ENCODE measurements at places on chromosomes 12 and 14.

DNA sequence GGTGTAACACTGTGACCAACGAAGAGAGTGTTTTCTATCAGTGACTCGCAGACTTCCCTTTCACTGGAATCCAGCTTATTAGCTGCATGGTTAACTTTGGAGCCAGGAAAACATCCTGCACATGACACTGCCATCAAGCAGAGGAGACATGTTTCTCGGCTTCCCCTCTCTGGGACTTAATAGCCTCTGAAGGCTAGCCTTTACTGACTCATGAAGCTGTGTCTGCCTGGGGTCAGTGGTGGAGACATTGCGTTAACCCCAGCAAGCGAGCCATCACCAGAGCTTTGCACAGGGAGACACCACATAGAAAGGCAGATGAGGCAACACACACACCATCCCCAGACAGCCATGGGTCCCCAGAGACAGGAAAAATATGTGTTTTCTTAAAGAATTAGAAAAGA is 126.9 kb upstream of the PRICKLE1 start:
- DNase-seq = peak; percentile 62

DNA sequence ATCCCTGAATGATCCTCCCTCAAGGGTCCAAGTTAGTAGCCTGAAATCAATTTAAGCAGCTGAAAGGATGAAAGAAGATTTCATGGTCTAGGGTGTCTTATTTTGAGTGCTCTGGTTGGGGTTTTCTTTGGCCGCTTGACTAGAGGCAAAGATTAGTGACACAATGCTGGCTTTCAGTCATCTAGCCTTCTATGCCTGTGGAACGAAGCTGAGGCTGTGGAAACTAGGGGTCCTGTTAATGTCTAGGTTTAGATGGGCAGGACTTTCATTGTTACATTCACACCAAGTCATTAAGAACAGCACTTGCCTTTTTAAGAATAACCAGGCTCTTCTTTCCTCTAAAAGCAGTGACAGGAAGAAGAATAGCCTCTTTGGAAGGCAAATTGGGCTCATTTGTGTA is 253.8 kb upstream of the E2F7 start:
- no peak for DNase-seq

DNA sequence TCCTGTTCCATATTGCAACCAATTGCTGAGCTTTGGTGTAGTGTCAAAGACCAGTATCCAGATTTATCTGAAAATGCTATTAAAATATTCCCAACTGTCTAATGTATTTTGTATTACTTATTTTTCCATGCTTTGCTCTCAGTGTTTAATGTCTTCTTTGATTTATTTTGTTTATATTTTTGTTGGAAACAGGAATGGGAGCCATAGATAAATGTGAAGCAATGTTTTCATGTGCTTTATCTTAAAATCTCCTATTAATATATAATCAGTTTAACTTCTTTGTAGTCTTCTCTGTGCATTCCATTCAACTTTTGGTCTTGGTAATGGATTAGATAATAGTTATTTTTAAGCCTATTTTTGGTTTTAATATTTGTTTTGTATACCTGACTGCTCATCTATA is 8.8 kb downstream of the RAP1B start:
- no peak for DNase-seq

DNA sequence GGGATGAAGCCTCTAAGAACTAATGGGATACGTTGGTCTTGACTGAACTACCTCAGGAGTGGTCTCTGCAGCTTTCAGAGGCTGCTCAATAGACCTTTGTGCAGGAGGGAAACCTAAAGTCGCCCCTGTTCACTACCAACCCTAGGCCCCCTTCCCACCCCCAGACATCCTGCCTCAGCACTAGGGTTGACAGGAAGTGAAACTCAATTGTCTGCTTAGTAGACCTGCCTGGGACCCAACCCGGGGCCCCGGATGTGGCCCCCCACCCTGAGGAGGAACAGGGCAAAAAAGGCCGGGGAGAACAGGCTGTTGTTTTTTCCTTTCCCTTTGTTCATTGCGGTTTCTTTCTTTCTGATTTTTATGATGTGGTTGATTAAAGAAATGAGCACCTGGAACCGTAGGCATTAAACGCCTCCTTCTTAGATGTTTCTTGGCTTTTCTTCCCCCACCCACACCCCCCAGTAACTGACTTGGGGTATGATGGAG is 1.6 kb upstream of the DGKA start:
- no peak for DNase-seq

- peak; percentile 29 for DNase-seq
Measured at GRCh38 chr12:75196865-75197264, 12.8 kb downstream of the KCNC2 start.

GRCh38 chr12:125402874-125403789 is 337.9 kb downstream of the AACS start:
- peak; percentile 3 for DNase-seq

DNA sequence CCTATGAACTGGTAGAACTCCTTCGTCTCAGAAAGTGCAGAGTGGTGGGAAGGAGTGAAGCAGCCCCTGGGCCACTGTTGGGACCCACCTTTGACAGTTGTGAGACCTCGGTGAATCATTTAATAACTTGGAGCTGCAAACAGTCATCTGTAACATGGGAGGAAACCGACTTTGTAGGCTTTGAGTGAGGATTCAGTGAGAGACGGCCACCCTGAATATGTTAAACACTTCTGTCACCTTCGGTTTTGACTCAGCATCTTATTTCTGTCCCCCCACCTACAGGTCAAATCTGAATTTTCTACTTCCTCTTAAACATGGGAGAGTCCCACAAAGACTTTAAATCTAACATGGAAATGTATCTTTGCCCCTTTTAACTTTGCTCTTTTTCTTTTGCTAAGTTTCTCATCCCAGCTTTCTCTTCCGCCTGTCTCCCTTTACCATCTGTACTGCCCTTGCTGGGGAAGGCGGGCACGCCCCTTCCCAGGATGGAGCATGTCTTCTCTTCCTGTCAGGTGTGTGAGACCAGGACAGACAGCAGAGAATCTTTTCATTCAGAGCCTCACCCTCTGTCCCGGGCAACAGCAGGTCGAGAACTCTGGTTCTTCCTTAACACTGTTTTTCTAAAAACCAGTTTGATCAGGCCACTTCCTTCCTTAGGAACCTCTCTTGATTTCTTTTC is 37.1 kb downstream of the ZC3H14 start:
- no peak for DNase-seq

DNA sequence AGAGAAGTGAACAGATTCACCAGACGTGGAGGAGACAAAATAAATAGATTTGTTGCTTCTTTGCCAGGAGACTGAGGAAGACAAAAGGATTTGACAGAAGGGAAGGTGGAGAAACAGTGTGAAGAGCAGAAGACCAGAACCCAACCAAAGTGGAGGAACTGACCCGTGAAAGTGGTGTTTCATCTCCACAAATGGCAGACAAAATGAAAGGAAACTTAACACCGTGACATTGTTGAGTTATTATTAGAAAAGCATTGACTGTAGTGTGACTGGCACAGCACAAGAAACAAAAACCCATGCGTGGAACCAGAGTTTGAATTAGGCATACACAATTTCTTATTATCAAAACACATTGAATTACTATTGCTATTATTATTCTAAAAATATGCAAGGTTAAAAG is 518.1 kb downstream of the TMEM121 start:
- DNase-seq = no peak

- DNase-seq = no peak
Measured at GRCh38 chr12:89593233-89593632, 67.4 kb upstream of the POC1B start.

GRCh38 chr14:56147986-56148901 is 30.0 kb downstream of the PELI2 start:
- no peak for DNase-seq

GRCh38 chr14:75063013-75063412 is 811 bp downstream of the ACYP1 start:
- no peak for DNase-seq

DNA sequence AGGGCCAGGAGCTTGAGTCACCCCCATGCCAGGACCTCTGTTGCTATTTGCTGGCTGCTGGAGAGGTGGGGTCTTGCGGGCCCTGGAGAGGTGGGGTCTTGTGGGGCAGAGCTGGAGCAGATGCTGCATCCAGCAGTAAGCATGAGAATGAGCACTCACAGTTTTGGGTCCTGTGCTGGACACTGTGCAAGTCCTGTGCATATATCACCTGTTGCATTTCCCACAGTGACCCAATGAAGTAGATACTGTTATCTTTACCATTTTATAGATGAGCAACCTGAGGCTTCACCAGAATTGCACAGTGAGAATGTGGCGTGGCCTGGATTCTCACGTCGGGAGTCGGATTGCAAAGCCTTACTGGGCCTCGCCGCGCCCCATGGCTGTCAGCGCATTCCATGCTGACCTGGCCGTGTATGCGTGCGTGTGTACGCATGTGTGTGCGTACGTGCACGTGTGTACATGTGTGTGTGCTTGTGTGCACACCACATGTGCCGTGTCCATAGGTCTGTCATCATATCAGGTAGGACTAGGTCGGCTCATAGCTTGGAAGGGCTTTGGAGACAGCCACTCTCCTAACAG is 12.0 kb downstream of the COA8 start:
- DNase-seq = no peak

GRCh38 chr14:52553002-52553670 is 500 bp downstream of the GPR137C start:
- no peak for DNase-seq

- DNase-seq = no peak
Measured at GRCh38 chr12:22312336-22312735, 22.2 kb downstream of the ST8SIA1 start.

- no peak for DNase-seq
Measured at GRCh38 chr14:28782301-28782700, 15.7 kb downstream of the FOXG1 start.

DNA sequence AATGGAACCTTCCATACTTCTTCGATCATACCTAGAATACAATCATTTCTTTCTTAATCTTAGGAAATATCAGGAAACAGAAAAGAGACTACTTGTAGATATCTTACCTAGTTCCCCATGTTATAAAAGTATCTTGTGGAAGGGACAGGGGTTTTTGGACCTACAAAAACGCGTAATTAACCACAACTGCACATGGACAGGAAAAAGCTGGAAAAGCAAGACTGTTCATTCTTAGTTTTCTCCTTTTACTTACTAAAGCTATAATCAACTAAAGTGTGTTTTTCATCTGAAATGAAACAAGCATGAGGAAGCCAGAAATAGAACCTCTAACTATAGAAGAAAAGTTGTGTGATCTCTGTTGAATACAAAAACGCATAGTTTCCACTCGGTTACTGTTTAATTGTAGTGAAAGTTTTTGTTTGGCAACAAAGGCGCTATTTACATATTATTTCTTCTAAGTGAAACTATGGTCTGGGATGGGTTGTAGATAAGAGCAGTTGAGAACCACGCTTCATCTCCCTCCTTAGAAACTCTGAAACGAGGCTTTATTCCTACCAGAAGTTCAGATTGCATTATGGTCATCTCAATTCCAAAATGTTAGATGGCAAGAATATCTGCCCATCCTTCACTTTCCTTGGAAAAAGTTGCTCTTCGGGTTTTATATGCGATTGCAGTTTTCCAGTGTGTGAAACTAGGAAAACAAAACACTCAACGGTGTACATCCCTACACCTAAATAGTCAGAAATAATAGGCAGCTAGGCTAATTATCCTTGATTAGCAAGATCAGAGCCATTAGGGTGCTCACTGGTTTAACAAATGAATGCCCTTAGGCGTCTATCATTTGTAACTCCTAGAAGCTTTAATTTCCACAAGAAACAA is 1.1 kb downstream of the BCAT1 start:
- DNase-seq = no peak

GRCh38 chr12:42102720-42103119 is 42.0 kb downstream of the GXYLT1 start:
- no peak for DNase-seq

DNA sequence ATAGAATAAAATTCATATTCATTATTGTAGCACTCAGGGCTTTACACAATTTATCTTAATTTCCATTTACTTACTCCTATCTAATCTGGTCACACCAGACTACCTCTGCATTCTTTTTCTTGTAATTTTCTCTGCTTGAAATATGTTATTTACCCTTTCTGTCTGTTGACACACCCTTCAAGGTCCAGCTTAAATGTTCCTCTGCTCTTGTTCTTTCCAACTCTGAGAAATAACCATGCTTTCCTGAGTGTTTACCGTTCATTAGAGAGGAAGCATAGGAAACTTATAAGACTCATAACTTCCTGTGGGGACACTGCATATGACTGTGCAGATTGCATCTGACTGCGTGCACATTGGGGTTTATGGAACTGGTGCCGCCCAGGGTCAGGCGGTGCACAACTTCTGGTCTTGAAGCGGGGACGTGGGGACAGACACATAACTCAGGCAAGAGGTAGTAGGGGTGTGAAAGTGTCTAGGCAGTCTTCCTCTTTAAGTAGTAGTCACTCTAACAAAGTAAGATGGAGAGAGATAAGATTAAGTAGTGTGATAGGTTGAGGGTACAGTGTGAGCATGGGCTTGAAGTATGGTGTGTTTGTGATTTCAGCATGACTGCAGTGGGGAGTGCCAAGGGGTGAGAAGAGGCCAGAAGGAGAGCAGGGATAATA is 42.6 kb upstream of the FOXJ2 start:
- DNase-seq = no peak

- DNase-seq = no peak
Measured at GRCh38 chr14:34228650-34228976, 233.4 kb downstream of the SPTSSA start.

DNA sequence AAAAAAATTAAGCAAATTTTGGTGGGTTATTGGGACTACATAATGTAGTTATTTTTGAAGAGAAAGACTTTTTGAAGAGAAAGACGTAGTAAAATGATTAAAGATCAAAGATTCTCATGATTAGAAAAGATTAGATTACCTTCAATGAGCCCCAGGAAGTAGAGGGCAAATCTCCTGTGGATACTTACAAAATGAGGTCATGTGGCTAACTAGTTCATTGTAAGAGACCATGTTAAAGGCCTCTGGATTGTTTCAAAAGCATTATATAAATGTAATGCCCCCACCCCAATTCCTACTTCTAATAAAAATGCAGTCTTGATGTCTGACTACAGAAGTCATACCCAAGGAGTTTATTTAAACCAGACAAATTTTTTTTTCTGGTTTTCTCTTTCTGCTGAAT is 93.3 kb downstream of the ERGIC2 start:
- DNase-seq = no peak

DNA sequence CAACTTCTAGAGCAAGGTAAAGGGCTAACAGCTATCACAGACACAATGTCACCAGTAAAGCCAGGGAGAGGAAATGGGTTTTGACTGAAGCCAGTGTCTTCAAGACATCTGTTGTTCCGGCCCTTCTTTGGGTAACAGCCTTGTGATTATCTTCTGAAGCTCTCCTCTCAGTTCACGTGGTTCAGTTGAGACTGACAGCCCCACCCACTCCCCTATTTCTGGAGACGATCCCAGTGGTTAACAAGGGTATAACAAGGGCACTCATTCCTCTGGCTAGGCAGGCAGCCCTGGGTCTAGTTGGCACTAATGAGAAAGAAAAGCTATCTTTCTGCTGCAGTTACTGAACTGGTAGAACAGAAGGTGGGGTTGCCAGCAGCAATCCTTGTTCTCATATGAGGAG is 6.9 kb downstream of the GNPTAB start:
- no peak for DNase-seq

GRCh38 chr12:100448656-100449055 is 25.0 kb upstream of the NR1H4 start:
- DNase-seq = no peak
